Left cardiac atrium (tissue), 4 donors: ENCODE measurements at places on chromosomes 5 and 9. TPM values are rescaled to one million over a fixed set of nuclear protein-coding genes. Genes with fewer than 3 reads are reported as not detected.

CTNND2 gene
- 4.8 TPM for total RNA-seq

SYK gene
- 10.3 TPM for total RNA-seq

MOB3B gene
- total RNA-seq, result 1.6 TPM

AIF1L gene
- 22.0 TPM for total RNA-seq

PCDHGC4 gene
- 1.7 TPM for total RNA-seq

SLC25A2 gene
- total RNA-seq, result not detected

FAM81B gene
- 16.4 TPM for total RNA-seq

NR2F1 gene
- 17.9 TPM for total RNA-seq

AMBP gene
- 0.39 TPM for total RNA-seq

PRRC2B gene
- 155 TPM for total RNA-seq

TOR4A gene
- 9.4 TPM for total RNA-seq

FOXD4L3 gene
- total RNA-seq, result not detected

IFNK gene
- total RNA-seq, result not detected

PCDHGB2 gene
- 4.0 TPM for total RNA-seq

INSYN2B gene
- 0.29 TPM for total RNA-seq

YIPF5 gene
- 34.9 TPM for total RNA-seq

ABCA1 gene
- 19.8 TPM for total RNA-seq

IL4 gene
- not detected for total RNA-seq

PCDHB16 gene
- total RNA-seq, result 2.6 TPM
